Kasumi-1 (cell line): ENCODE measurements at places on chromosomes 7 and 10.
A peak's percentile ranks its signal among the peaks of the same experiment; 100 is the strongest.

- no peak for DNase-seq
Measured at GRCh38 chr10:91137822-91138221, 82.6 kb upstream of the PCGF5 start.

DNA sequence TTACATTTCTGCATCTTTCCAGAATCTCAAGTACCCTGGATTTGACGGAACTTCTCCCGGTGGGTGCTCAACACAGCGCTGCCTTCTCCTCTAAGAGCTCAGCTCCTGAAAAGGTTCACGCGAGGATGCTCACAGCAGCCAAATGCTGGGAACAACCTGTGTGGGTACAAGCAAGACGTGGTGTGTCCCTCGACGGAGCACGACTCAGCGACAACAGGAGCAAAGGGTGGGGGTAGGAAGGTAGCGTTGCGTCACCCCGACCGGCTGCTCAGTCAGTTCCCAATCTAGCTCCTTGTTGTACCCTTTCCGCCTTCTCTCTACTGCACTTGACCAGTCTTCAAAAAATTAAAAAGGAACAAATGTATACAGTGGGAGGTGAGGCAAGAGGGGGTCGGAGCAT lies 117.3 kb downstream of the PTPRN2 start:
- no peak for DNase-seq

DNA sequence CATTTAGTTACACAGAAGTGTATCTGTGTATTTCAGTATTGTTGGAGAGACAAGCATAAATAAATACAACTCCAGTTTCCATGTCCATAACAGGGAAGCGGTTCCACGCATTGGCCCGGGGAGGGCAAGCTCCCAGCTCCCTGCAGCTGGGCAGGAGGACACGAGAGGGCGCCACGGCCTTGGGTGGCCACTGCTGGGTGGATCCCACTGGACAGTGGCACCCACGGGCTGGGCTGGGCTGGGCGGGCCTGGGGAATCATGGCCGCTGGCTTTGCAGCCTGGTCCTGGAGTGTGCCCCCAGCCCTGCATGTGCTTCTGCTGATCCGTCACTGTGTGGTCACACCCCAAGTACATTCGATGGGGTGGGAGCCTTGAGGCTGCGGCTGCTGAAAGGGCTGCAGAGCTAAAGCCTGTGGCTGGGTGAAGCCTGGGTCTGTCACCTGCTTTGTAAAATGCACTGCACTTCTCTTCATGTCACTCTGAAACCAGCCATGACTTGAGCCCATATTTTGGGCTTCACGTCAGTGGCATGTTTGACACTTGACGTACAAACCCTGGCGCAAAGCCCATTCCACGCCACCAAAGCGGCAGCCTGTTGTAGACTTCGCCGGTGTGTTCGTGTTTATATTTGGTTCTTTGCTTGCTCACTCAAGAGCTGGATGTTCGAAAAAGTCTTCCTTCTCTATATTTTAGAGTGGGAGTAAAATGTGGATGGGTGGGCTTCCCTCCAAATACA lies 27.5 kb downstream of the LRRC27 start:
- DNase-seq = no peak

- DNase-seq = no peak
Measured at GRCh38 chr7:84302949-84303348, 108.4 kb upstream of the SEMA3A start.

DNA sequence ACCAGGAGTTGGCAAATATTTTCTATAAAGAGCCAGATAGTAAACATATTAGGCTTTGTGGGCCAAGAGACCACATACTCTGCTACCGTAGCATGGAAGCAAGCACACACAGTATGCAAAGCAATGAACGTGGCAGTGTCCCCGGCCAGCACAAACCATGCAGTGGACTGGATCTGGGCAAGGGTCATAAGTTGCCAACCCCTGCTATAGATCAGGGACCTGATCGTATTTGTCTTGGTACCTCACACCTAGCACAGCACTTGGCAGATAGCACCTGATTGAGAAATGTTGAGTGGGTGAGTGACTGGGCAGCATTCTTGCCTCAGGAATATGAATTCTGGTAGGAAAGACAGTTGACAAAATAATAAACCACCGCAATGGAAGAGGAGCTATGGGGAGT lies 331.9 kb downstream of the FGFR2 start:
- DNase-seq = no peak

- DNase-seq = no peak
Measured at GRCh38 chr7:51289623-51290303, 26.8 kb downstream of the COBL start.

DNA sequence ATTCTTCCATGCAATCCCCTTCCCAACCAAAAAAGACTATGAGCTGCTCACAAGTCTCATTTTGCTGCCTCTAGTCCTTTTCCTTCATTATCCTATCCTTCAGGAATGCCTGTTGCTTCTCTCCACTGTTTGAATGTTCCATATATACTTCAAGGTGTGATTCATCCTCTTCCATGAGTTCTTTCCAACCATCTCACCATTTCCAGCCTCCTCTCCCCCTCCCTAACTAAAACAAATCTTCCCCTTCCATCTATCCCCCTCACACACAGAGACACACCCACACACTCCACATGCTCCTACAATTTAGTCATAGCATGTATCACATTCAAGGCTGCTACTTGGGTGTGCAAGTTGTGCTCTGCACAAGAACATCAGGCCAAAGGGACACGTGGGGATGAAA lies 254.3 kb downstream of the DYNC1I1 start:
- no peak for DNase-seq

DNA sequence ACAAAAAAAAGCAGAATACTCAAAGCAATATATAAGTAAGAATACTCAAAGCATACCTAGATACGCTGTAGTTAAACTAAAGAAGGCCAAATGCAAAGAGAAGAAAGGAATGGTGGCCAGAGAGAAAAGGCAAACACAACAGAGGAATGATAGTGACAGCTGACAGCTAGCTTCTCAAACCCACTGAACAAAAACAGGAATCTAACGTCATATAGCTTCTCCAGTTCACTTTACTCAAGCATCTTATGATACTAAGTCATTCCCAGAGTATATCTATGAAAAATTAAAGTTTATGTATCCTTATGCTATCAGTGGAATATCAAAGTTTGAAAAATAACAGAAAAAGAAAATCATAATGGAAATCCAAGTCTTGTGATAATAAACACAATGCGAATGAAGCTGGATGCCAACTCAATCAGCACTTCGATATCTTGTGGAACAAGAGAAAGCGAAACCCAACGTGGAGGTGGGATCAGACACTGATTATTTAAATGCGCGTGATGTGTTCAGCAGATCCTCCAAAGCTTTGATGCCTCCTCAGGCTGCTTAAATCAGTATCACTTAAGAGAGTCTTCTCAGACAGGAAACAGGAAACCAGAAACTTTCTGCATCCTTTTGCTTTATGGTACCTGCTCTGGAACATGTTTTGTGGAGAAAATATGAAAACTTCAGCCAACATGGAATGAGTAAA lies 102.8 kb downstream of the PIP4K2A start:
- no peak for DNase-seq

GRCh38 chr7:105402221-105403095 lies 13.7 kb upstream of the SRPK2 start:
- no peak for DNase-seq

- DNase-seq = no peak
Measured at GRCh38 chr10:132619927-132620326, 82.3 kb downstream of the INPP5A start.

DNA sequence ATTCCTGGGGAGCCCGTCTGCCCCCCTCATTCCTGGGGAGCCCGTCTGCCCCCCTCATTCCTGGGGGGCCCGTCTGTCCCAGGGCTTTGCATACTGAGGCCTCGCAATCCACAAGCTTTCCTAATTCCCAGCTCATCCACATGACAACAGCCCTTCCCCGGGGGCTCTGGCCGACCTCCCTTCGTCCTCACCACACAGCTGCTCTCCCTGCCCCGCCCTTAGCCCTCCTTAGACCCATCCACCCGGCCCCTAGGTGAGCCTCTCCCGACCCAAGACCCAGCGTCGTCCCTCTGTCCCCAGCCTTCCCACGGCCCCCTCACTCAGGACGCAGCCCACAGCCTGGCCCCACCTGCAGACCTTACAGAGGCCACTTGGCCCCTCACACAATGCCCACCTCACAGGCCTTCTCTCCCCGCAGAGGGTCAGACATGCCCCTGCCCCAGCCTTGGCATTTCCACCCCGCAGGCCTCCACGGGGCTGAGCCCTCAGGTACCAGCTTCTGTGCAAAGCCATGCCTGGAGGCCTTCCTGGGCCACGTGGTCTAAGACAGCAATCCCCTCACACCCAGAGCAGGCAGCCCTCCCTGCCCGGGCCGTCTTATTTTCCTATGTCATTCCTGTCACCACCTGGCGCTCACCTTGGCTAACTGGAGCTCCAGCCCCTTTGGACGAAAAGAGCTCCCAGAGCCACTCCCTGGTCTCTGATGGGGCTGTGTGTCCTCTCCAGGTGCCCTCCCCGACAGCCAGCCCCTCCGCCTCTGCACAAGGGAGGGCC lies 3.5 kb upstream of the FAM20C start:
- DNase-seq = no peak

GRCh38 chr10:35422228-35422627 lies 85.9 kb downstream of the CCNY start:
- no peak for DNase-seq

GRCh38 chr10:34664706-34665105 lies 150.4 kb downstream of the PARD3 start:
- no peak for DNase-seq

DNA sequence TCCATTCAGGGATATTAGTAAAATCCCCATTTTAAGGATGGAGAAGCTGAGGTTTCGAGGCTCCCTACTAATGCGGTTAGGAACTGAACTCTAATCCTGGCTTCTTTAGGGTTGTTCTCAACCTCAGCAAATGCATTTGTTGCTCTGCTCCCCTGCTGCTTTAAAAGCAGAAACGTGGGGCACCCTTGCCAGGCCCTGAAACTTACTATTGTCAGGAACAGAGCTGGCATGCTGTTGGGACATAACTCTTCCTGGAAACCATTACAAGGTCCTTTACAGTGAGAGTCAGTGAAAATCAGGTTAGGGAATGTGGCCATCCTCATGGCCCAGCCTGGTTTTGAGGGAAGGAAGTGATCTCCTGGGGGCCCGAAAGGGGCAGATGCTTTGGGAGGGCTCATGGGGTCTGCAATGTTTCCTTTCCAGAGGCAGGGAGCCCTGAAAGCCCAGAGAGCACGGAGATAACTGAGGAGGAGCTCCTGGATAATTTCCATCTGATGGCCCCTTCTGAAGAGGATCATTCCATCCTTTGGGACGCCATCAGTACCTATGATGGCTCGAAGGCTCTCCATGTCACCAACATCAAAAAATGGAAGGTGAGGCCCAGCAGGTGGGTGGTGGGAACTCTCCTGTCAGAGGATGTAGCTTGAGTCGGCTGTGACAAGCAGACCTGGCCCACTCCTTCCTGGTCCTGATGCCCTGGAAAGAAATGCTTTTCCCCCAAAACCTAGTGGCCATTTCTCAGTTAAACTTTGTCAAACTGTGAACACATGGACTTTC lies 2.0 kb downstream of the IGFBP1 start:
- no peak for DNase-seq

- DNase-seq = no peak
Measured at GRCh38 chr7:53656881-53657280, 621.4 kb downstream of the POM121L12 start.

DNA sequence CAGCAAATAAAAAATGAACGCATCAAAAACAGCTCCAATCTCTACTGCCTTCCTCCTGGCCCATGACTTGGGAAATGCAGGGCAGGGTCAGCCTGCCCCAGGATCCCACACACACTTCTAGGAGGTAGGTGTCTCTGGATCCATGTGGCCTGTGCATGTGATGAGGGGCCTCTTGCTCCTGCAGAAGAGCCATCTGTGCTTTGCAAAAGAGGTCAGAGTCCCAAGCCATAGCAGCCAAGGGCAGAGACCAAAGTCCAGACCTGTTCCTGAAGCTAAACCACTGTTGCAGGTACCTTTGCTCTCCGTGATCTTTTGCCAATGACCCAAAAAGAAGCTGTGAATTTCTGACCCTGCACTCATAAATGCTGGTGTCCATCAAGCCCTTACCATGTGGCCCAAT lies 57.1 kb downstream of the KCNMA1 start:
- no peak for DNase-seq

DNA sequence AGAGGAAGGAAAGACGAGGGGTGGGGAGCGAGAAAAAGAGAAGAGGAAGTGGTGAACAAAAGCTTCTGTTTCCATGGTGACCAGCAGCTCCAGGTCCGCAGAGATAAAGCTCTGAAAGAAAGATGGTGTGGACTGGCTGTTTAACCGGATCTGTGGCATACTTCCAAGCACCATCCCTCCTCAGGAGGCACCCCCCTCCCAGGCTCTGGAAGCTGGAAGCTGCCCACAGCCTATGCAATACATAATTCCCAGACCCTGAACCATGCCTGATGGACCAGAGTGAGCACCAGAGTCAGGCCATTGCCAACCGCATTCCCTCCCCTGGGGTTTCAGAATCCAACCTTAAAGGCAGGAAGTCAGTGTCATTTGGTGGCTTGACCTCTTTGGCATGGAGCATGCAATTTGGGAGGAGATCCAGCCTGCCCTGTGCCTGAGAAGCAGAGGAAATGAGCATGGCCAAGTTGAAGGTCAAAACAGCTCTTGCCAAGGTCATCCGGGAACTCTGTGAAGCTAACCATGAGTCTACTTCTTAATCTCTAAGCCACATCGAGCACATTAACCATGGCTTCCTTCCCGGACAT lies 22.2 kb upstream of the CPXM2 start:
- no peak for DNase-seq

GRCh38 chr10:31867646-31868045 lies 61.0 kb downstream of the ARHGAP12 start:
- no peak for DNase-seq

GRCh38 chr7:13153266-13153665 lies 465.8 kb downstream of the ARL4A start:
- no peak for DNase-seq

DNA sequence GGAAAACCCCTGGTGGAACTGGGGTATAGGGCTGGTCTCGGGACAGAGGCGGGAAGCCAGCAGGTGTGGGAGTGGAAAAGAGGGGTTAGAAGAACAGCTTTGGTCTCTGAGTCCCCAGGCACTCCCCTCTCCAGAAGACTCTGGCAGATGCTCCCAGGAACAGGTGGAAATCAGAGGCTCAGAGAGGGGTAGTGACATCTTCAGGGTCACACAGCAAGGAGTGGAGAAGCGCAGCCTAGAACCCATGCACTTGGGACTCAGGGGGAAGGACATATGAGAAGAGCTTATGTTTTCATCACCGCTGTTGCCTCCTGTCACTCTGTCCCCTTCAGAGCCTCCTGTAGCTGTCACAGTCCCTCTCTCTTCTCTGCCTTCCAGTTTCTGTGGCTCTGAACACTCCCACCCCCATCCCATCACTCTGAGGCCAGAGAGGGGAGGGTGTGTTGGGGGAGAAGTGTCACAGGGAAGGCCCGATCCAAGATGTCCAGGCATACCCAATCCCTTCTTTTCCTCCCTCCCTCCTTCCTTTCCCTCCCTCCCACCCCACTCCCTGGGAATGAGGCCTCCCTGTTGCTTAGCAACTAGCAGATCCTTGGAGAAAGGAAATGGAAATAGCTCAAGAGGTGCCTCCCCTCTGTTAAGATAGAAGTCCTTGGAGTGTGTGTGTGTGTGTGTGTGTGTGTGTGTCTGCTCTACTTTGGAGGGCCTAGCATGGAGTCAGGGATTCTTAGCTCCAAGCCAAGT lies 32.0 kb downstream of the SRRM3 start:
- no peak for DNase-seq

GRCh38 chr7:43584195-43584586 lies 1.3 kb downstream of the STK17A start:
- DNase-seq = peak; percentile 73

GRCh38 chr10:47311193-47311931 lies 10.9 kb upstream of the GDF2 start:
- DNase-seq = peak; percentile 5
